Muscle of leg (tissue), 16 donors: ENCODE measurements at places on chromosomes 13 and 19. TPM values are rescaled to one million over a fixed set of nuclear protein-coding genes. Genes with fewer than 3 reads are reported as not detected.

ACP7 gene
- total RNA-seq, result 0.09 TPM

ICAM5 gene
- not detected for total RNA-seq

IL17D gene
- 17.6 TPM for total RNA-seq

CACNG6 gene
- total RNA-seq, result 21.5 TPM

IZUMO2 gene
- total RNA-seq, result not detected

PODNL1 gene
- total RNA-seq, result 0.09 TPM

ZNF536 gene
- 1.9 TPM for total RNA-seq

SOHLH2 gene
- total RNA-seq, result 4.3 TPM

CYSLTR2 gene
- 0.09 TPM for total RNA-seq

ANKRD24 gene
- total RNA-seq, result 0.58 TPM

ZNF829 gene
- total RNA-seq, result 7.3 TPM

RFXANK gene
- total RNA-seq, result 125 TPM

NKPD1 gene
- 0.13 TPM for total RNA-seq

DNA sequence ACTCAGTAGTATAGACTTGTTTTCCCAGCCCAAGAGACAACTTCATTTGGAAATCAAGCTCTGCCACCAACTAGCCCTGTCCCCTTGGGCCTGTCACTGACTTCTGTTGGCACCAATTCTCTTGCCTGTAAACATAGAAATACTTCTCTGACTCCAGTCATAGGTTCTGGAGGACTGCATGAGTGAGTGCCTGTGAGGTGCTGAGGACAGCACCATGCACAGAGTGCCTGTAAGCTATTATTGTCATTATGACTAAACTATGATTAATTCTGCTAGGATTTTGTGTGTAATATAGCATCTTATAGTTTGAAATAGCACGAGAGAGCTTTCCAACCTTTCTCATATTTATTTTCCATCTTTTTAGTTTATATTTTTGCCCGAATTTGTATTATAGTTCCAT lies 247.9 kb downstream of the MYO16 start:
- DNase-seq, result peak; percentile 32
- no peak overlapping the region for H3K4me3 ChIP-seq
- H3K36me3 ChIP-seq, result no peaks in the 10 kb centered on the region

- peak overlapping the region; percentile 52 for H3K4me3 ChIP-seq
- peaks cover 32% of the 10 kb centered on the region for H3K27me3 ChIP-seq
- H3K27ac ChIP-seq, result no peak overlapping the region
- no peaks in the 10 kb centered on the region for H3K36me3 ChIP-seq
- H3K4me1 ChIP-seq, result peaks cover 25% of the 10 kb centered on the region
These were observed 1.1 kb downstream of the RUBCNL start for GRCh38 chr13:46385946-46386345.

- no peaks in the 10 kb centered on the region for H3K4me1 ChIP-seq
- H3K27ac ChIP-seq, result no peak overlapping the region
- no peaks in the 10 kb centered on the region for H3K36me3 ChIP-seq
- peak; percentile 36 for DNase-seq
These were observed 548.2 kb downstream of the GPC5 start for GRCh38 chr13:91946498-91947070.

DNA sequence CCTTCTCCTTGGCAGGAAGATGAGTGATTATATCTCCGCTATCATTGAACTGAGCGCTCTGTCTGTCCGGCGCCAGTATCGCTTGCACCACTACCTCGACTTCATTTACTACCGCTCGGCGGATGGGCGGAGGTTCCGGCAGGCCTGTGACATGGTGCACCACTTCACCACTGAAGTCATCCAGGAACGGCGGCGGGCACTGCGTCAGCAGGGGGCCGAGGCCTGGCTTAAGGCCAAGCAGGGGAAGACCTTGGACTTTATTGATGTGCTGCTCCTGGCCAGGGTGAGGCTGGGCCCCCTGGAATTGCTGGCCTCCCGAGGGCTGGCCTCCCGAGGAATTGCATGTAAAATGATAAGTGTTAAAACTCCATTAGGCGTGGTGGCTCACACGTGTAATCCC lies 32.1 kb downstream of the CYP4F22 start:
- H3K36me3 ChIP-seq, result no peaks in the 10 kb centered on the region
- H3K27ac ChIP-seq, result no peak overlapping the region
- H3K4me1 ChIP-seq, result no peaks in the 10 kb centered on the region
- no peak overlapping the region for H3K4me3 ChIP-seq
- H3K27me3 ChIP-seq, result no peaks in the 10 kb centered on the region
- DNase-seq, result no peak

GRCh38 chr19:56355517-56355916 lies 37.8 kb downstream of the ZNF582 start:
- H3K4me3 ChIP-seq, result no peak overlapping the region
- no peak for DNase-seq
- H3K27ac ChIP-seq, result no peak overlapping the region
- H3K27me3 ChIP-seq, result no peaks in the 10 kb centered on the region

GRCh38 chr13:113065406-113066141 lies 40.0 kb upstream of the F7 start:
- H3K36me3 ChIP-seq, result peaks cover 10% of the 10 kb centered on the region
- peak; percentile 65 for DNase-seq
- no peak overlapping the region for H3K4me3 ChIP-seq

- no peaks in the 10 kb centered on the region for H3K4me1 ChIP-seq
- H3K27ac ChIP-seq, result no peak overlapping the region
- no peak overlapping the region for H3K4me3 ChIP-seq
- H3K27me3 ChIP-seq, result no peaks in the 10 kb centered on the region
These were observed 22.6 kb downstream of the CHST8 start for GRCh38 chr19:33644284-33644836.

DNA sequence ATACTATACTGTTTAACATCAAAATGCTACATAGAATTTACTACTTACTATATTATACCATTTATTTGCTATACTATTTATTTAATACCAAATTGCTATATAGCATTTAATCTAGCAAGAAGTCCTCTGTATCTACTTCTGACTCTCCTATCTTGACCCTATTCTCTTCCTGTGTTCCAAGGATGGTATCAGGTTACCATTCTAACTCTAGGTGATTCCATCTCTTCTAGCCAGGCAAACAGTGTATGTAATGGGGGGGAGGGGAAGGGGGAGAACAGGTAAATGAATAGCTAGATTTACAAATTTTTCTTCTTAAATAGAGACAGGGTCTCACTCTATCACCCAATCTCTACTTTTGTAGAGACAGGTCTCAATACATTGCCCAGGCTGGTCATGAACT lies 200.3 kb downstream of the DIAPH3 start:
- no peaks in the 10 kb centered on the region for H3K4me1 ChIP-seq
- H3K27ac ChIP-seq, result no peak overlapping the region
- H3K36me3 ChIP-seq, result no peaks in the 10 kb centered on the region
- DNase-seq, result no peak
- H3K4me3 ChIP-seq, result no peak overlapping the region

DNA sequence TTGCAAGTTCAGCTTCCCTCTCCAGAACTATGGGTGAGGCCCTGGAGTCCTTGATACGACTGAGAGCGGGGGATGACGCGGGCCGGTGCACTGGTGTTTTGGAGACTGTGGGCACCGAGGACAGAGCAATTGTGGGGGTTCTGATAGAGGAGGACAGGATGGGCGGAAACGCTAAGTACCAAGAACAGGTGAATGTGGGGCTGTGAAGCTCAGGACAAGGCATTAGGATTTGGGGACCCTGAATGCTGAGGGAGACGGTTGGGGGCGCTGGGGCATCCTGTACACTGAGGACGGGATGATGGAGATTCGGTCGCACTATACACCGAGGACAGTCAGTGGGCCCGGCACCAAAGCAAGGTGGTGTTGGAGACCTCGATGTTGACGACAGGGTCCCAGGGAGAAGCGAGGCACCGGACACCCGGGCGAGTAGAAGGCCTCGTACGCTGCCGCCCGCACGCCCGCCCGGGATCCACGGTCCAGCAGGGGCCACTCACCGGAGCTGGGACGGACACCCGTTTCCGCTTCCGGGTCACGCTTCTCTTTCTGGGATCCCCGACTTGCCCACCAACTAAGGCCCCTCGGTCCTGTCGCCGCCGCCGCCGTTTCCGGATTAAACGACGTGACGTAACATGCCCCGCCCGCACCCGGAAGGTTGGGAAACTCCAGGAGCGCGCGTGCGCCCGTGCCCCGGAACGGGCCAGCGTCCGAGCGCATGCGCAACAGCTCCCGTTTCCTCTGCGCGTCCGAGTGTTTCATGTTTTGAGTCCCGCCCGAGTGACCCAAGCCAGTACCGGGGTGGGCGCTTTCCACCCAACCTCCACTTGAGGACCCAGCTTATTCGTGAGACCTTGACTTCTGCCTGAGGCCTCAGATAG lies at the start of gene CHMP2A:
Gene CHMP2A (minus strand): TSS at position 612 of the 875 bp plus-strand sequence. CDS start 893 bp downstream, outside the sequence.
- peaks cover 41% of the 10 kb centered on the region for H3K4me1 ChIP-seq
- peak within 1 kb of the TSS; percentile 75 for H3K4me3 ChIP-seq
- H3K27me3 ChIP-seq, result no peaks in the 10 kb centered on the region
- peak within 1 kb of the TSS; percentile 99 for H3K27ac ChIP-seq
- peaks cover 52% of the 10 kb centered on the region for H3K36me3 ChIP-seq
- peak; percentile 98 for DNase-seq

GRCh38 chr13:74132776-74133656 lies 1.2 kb downstream of the KLF12 start:
- H3K27me3 ChIP-seq, result no peaks in the 10 kb centered on the region
- H3K4me1 ChIP-seq, result peaks cover 15% of the 10 kb centered on the region
- peak overlapping the region; percentile 92 for H3K4me3 ChIP-seq
- H3K27ac ChIP-seq, result peak overlapping the region; percentile 98
- DNase-seq, result peak; percentile 88

GRCh38 chr13:98523455-98524102 lies 53.3 kb downstream of the STK24 start:
- H3K4me1 ChIP-seq, result peaks cover 56% of the 10 kb centered on the region
- no peaks in the 10 kb centered on the region for H3K27me3 ChIP-seq
- H3K27ac ChIP-seq, result no peak overlapping the region
- DNase-seq, result no peak
- no peaks in the 10 kb centered on the region for H3K36me3 ChIP-seq
- no peak overlapping the region for H3K4me3 ChIP-seq

GRCh38 chr19:16458391-16459341 lies 13.1 kb downstream of the EPS15L1 start:
- no peaks in the 10 kb centered on the region for H3K27me3 ChIP-seq
- peaks cover 62% of the 10 kb centered on the region for H3K4me1 ChIP-seq
- H3K27ac ChIP-seq, result no peak overlapping the region
- no peaks in the 10 kb centered on the region for H3K36me3 ChIP-seq

- H3K4me3 ChIP-seq, result no peak overlapping the region
- no peaks in the 10 kb centered on the region for H3K36me3 ChIP-seq
- DNase-seq, result peak; percentile 7
- H3K27me3 ChIP-seq, result no peaks in the 10 kb centered on the region
- H3K27ac ChIP-seq, result no peak overlapping the region
These were observed 74.7 kb downstream of the MZT1 start for GRCh38 chr13:72652681-72653080.

DNA sequence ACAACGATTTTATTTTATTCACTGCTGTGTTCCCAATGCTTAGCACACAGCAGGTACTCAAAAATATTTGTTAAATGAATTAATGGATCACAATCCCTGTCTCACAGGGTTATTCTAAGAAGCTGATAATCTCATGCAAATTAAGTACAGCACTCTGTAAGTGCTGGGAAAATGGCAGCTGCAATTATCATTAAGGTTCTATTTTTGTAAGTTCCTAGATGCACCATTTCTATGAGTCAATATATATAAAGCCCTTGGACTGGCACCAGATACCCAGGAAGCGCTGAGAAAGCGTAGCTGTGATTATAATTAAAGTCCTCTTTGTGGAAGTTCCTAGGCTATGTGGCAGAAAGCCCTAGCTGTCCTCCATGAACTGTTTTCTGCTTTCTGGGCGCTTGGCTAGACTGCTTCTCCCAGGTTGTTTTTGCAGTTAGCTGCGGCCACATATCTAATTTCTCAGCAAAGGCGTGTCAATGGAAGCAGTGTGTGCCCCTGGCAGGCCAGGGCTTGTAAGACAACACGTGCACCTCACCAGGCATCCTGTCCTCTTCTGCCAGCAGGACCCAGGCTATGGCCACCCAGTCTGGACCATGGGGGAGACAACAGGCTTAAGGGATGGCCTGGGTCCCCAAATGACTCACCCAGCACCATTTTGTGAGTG lies 5.2 kb upstream of the SRRM5 start:
- H3K27ac ChIP-seq, result peak overlapping the region; percentile 55
- H3K27me3 ChIP-seq, result no peaks in the 10 kb centered on the region
- H3K4me3 ChIP-seq, result no peak overlapping the region
- no peaks in the 10 kb centered on the region for H3K4me1 ChIP-seq
- DNase-seq, result peak; percentile 75

DNA sequence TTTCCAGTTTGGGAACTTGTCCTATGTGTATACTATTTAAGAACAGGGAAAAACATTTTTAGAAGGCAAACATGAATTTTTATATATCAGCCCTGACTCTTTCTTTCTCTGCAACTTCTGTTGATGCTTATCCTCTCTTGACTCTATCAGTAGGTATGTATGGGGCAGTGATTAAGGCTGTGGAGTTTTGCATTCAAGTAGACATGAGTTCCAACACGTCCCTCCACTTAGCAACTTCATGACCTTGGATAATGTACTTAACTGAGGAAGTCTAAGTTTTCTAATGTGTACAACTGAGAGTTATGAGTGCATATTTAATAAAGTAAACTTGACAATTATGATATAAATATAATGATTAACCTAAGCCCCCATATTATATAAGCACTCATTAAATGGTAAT lies 414.6 kb downstream of the TDRD3 start:
- H3K4me3 ChIP-seq, result no peak overlapping the region
- H3K27ac ChIP-seq, result no peak overlapping the region
- H3K4me1 ChIP-seq, result no peaks in the 10 kb centered on the region
